Activated CD8-positive, alpha-beta memory T cell treated with anti-CD3 and anti-CD28 coated beads, Interleukin-2, amount 10 ng/mL, durations not matched to agents 7 days and 5 days (primary cell): ENCODE measurements at places on chromosomes 12 and 14. TPM values are rescaled to one million over a fixed set of nuclear protein-coding genes. Genes with fewer than 3 reads are reported as not detected.

GRCh38 chr14:85042301-85042700, 487.6 kb upstream of the FLRT2 start:
- H3K27ac ChIP-seq, result no peak overlapping the region
- no peaks in the 10 kb centered on the region for H3K27me3 ChIP-seq
- H3K4me3 ChIP-seq, result no peak overlapping the region
- H3K4me1 ChIP-seq, result no peaks in the 10 kb centered on the region
- H3K36me3 ChIP-seq, result no peaks in the 10 kb centered on the region

The FOXN4 gene
- not detected for total RNA-seq

The GPR84 gene
- 0.32 TPM for total RNA-seq

- peaks cover 66% of the 10 kb centered on the region for H3K4me1 ChIP-seq
- H3K27ac ChIP-seq, result peak overlapping the region; percentile 71
- H3K4me3 ChIP-seq, result peak overlapping the region; percentile 62
- DNase-seq, result peak; percentile 69
- H3K36me3 ChIP-seq, result peaks cover 2% of the 10 kb centered on the region
Measured at GRCh38 chr12:57224973-57225679, 4.4 kb upstream of the SHMT2 start.

The GDF11 gene
- total RNA-seq, result 14.1 TPM
